ENCODE measurements at places on chromosomes 5 and 9.

GRCh38 chr9:3447788-3448187 lies 78.0 kb downstream of the RFX3 start:
- DNase-seq, result no peak

- DNase-seq, result no peak
Observed at GRCh38 chr5:8399471-8399870, 530.5 kb downstream of the MTRR start.

DNA sequence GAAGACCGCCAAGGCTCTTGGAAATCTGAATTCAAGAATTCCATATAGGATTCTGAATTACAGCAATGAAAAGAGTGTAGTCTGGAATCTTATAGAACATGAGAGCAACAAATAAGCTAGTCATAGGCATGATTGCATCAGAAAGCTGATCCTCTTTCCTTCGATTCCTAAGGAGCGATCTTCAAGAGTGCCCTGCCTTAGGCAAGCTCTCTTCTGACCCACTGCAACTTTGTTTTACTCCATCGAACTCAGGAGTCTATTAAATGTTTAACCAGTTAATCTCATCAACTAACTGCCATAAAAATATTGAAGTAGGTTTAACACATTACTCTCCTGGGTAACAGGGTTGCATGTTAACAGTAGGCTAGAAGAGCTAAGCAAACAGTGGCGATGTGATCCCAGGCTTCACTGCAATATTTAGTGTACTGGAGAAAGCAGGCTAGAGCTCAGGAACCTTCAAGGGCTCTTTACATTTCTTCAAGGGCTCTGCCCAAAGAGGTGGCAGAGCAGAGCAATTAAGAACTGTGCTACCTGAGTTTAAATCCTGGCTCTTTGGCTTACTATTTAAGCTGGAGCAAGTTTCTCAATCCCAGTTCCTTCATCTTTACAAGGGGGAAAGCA lies 146.3 kb downstream of the RORB start:
- DNase-seq, result no peak

DNA sequence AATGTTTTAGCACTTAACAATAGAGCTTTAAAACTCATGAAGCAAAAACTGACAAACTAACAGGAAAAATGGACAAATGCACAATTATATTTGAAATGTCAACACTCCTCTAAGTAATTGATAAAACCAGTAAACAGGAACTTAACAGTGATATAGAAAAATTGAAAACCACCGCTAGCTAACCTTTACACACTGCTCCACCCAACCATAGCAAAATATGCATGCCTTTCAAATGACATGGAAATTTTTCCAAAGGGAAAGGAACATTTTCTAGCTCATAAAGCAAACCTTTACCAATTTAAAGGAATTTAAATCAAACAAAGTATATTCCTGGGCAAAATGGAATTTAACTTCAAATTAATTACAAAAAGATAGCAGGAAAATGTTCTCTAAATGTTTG lies 109.2 kb downstream of the ADAMTS19 start:
- DNase-seq, result no peak

GRCh38 chr5:8060953-8061429 lies 192.0 kb downstream of the MTRR start:
- DNase-seq, result no peak

DNA sequence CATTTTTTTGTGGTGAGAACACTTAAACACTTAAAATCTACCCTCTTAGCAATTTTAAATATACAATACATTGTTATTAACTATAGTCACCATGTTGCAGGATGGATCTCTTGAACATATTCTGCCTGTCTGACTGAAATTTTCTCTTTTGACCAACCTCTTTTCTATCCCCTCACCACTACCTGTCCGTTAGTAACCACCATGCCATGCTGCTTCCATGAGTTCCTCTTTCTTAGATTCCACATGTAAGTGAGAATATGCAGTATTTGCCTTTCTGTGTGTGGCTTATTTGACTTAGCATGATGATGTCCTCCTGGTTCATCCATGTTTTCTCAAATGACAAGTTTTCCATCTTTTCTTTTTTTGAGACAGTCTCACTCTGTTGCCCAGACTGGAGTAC lies 48.5 kb upstream of the NAA35 start:
- DNase-seq, result no peak

- no peak for DNase-seq
Observed at GRCh38 chr9:127099664-127100063, 22.8 kb downstream of the ANGPTL2 start.

- DNase-seq, result no peak
Observed at GRCh38 chr5:176680226-176680563, 32.9 kb downstream of the TSPAN17 start.

DNA sequence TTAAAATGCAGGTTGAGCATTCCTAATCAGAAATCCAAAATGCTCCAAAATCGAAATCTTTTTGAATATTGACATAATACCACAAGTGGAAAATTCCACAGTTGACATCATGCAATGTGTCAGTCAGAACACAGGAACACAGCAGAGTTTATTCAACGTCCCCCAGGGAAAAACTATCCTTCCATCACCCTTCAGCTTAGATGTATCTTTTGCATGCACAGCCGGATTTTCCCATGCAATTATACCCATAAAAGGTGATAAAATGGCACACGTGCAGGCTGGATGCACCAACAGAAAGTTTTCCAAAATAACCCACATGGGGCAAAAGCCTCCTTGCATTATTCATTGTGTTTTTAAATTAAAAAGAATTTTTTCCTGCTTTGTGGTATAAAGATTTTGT lies 71.2 kb downstream of the RAB24 start:
- DNase-seq, result no peak

GRCh38 chr5:177103523-177104253 lies 17.0 kb downstream of the FGFR4 start:
- DNase-seq, result no peak

DNA sequence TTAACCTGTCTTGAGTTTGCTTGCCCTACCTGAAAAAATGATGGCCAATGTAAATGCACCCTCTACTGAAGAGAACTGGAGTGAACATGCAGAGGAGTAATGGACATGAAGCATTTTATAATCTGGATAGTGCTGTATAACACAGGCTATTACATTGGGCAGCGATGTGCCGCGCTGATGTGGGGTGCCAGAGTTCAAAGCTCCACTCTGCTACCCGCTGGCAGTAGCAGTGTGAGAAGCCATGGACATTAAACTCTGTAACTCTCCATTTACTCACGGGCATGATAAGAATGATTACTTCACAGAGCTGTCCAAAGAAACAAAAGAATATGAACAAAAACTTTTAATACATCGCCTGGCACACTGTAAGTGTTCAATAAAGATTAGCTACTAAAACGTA lies 7.5 kb upstream of the CDH6 start:
- no peak for DNase-seq

GRCh38 chr5:122500245-122501088 lies 188.4 kb downstream of the SNCAIP start:
- DNase-seq, result no peak

DNA sequence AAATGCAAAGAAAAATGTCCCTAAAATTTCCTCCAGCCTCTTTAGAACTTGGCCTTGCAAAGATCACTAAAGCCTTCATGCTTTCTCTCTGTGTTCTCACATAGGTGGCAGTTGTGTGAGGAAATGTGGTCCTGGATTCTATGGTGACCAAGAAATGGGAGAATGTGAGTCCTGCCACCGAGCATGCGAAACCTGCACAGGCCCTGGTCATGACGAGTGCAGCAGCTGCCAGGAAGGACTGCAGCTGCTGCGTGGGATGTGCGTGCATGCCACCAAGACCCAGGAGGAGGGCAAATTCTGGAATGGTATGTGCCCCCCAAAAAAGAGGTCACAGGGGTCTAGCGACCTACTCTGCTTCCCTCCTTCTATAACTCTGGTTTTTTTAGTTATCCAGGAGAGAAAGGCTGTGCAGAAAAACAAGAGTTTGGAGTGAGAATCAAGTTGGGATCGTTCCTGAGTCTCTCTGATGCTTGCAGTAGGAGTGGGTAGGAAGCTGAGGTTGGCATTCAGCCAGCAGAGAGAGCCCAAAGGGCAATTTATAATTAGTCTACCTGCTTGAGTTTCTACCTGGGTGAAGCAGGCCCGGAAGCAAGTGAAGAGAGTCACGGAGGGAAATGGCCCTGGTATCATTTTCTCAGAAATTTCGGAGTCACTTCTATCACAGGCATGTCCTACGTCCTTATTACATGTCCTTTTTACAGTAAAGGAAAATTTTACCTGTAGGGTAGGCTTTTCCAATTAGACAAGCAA lies 97.5 kb downstream of the RFK start:
- no peak for DNase-seq

DNA sequence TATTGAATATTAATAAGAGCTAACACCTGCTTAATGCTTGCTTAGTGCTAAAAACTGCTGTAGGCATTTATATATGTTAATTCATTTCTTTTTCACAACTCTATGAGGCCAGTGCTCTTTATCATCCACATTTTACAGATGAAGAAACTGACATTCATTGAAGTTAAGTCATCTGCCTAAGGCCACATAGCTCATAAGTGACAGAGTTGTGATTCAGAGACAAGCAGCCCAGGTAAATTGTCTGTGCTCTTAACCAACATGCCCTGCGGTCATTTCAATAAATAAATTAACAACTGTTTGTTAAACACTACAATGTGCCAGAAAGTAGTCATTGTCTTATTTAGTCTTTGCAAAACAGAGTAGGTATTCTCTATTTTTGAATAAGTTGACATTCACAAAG lies 1354.4 kb upstream of the C9orf72 start:
- no peak for DNase-seq

DNA sequence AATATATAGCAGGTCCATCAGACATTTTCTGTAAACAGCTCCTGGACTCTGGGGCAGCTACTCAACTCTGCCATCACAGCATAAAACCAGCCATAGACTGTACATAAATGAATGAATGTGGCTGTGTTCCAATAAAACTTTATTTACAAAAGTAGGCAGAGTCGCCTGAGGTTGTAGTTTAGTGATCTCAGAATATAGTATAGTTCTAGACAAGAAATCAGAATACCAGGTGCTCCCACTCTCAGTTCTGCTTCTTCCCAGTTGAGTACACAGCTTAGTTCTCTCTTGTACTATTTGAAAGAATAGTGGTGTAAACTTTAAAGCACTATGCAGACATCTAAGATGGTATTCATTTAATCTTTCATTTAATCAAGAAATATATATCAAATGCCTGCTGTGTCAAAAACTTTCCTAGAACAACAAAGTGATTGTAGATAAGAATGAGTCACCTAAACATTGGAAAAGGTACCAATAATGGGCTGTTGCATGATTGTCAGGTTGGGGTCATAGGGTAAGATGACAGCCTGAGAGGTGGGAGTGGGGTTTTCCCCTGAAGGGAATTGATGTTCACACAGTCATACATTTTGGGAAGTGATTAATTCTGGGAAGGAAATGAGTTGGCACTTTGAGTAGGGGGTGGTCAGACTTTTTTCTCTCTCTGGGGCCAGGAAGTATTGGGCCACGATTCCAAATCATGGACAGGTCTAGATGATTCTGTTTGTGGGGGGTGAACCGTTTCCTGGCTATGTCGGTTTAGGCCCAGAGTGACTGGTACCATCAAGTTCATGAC lies 37.0 kb downstream of the TNFSF8 start:
- no peak for DNase-seq

DNA sequence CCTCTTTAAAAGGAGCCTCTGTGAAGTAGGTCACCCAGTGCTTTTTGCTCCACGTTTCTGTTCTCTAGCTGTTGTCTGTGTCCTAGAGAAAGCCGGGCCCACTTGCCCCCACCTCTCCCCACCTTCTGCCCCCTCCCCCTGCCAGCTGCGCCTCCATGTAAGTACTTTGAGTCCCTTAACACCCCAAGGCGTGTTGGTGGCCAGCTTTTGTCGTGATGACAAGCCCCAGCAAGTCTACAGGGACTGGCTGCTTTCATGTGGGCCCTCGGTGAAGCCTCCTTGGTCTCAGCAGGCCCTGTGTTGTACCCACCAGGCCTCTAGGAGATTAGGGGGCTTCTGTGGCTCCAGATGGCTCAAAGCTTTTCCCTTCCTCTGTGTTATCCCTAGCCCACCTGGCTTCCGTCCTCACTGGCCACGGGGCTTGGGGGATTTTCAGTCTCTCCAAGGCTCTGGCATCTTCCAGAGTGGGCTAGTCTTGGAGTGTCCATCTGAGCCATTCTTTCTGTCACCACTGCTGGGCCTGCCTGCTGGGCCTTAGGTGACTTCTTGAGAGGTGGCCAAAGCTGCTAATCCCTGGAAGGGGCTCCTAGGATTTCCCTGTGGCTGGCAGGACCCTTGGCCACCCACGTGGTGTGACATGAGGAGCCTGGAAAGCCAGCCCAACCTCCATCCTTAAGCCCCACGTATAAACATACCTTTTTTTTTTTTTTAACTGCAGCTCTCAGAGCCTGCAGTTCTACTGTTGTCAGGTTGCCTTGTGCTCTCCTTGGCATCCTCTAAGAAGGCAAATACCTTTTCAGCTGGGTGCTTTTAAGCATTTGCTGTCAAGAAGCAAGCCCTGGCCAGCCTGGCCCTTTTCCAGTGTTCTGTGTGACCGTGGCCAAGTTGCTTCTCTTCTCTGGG lies 1.1 kb upstream of the NDST1 start:
- DNase-seq, result no peak

DNA sequence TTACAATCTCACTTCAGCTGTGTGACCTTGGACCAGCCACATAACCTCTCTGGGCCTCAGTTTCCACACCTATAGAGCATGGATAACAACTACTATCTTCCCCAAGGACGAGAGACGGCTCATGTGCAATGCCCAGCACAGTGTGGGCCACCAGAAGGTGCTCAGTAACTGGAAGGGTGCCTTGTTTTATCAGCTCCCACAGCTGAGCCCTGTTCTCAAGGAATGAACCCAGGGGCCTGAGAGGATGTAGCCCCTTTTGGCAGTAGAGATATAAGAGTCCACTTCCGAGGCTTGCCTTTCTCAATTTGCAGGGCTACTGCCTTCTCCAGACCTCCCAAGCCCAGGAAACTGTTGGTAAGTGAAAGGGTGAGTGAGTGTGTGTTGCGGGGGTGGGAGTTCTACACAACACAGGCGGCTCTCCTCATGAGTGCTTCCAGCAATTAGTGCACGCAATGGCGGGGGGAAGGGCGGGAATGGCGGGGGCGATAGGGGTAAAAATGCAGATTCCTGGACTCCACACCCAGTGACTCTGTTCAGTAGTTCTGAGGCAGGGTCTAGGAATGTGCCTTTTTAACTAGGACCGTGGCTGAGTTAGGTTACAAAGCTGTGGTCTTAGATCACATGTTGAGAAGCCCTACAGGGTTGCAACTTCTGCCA lies 185.1 kb downstream of the FSTL4 start:
- no peak for DNase-seq

DNA sequence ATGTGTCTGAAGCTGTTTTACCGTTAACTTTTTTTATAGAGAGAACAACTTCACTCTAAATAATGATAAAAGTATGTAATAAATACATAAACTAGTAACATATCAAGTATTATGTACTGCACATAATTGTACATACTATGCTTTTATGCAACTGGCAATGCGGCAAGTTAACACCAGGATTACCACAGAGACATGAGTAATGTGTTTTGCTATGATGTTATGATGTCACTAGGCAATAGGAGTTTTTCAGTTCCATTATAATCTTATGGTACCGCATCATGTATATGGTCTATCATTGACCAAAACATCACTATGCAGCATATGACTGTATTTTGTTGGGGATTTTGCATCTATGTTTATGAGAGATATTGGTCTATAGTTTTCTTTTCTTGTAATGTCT lies 326.4 kb upstream of the TARS1 start:
- no peak for DNase-seq

- DNase-seq, result peak; percentile 52
Observed at GRCh38 chr5:143435210-143435657, 31.7 kb upstream of the NR3C1 start.
